ENCODE measurements at places on chromosomes 7 and 10. TPM values are rescaled to one million over a fixed set of nuclear protein-coding genes. Genes with fewer than 3 reads are reported as not detected.

GRCh38 chr7:35993676-35994606 is 159.1 kb upstream of the EEPD1 start:
- DNase-seq, result no peak

EPDR1 gene
- total RNA-seq, result 36.7 TPM

GRCh38 chr7:4809091-4809591 is 33.7 kb downstream of the AP5Z1 start:
- DNase-seq, result peak; percentile 46

GFRA1 gene
- 6.7 TPM for total RNA-seq

DNA sequence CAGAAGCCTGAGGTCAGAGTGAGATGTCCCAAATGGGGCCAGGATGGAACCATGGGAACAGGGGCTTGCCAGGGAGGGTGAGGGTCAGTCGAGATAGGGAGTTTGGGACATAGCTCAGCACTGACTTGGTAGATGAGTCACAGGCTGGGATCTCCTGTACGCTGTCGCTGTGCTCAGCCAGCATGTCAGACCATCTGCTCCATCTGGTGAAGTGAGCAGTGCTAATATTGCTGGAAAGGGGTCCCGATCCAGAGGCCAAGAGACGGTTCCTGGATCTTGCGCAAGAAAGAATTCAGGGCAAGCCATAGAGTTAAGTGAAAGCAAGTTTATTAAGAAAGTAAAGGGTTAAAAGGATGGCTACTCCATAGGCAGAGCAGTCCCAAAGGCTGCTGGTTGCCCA is 505.6 kb downstream of the GALNT17 start:
- DNase-seq, result no peak

DNA sequence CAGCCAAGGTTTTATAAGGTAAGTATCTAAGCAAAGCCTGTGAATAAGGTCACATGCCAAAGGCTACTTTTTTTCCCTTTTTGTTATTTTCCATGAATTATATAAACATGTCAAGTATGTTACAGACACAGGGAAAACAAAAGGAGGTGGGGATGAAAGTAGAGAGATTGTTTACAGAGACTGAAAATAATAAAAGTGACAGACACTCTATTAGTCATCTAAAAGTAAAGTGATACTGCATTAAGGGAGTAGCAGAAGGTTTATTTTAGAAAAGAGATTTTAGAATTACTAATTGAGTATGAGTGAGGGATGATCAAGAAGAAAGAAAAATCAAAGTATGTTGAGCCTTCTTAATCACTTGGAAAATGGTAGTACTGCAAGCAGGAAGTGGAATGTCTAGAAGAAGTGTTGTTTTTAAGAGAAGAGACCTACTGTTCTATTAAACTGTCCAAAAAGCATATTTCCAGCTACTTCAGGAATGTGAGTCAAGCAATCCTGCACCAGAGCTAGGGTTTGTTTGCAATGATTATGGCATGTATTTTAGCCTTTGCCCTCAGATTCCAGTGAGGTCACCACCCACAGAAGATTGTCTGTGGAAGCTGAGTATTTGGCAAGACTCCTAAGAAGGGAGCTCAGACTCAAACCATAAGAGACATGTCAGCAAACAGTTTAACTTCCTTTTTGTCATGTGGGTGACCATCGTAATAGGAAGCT is 177.9 kb upstream of the PLXDC2 start:
- DNase-seq, result no peak

DNA sequence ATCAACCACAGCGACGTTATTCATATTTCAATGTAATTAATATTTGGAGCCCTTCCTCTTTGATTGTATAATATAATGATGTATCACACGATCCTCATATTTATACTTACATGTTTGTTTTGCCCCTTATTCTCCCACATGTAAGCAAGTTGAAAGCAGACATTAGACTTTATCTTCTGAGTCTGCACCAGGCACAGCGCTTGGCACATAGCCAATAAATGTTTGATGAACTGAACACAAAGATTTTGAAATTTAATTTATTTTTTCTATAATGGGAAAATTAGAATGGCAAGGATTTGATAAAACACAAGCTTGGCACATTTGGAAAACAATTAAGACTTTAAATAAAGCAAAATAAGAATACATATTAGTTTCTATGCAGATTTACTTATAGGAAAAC is 31.6 kb downstream of the ZFAND4 start:
- no peak for DNase-seq

DNA sequence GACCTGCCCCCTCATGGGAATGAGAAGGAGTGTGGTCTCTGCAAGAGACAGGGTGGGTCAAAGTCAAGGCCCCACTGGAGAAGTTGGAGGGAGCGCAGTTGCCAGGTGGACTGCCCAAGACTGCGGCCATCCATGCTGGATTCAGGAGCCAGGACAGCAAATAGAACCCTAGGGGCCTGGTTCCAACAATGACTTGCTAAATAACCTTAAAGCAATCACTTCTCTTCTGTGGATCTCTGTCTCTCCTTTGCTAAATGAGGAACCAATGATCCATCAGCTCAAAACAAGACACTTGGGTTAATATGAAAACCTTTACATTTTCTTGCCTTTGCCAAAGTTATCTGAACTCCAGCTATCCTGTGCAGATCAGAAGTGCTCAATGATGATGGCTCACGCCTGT is 12.6 kb upstream of the YWHAG start:
- peak; percentile 4 for DNase-seq

VSIR gene
- 127 TPM for total RNA-seq

DNA sequence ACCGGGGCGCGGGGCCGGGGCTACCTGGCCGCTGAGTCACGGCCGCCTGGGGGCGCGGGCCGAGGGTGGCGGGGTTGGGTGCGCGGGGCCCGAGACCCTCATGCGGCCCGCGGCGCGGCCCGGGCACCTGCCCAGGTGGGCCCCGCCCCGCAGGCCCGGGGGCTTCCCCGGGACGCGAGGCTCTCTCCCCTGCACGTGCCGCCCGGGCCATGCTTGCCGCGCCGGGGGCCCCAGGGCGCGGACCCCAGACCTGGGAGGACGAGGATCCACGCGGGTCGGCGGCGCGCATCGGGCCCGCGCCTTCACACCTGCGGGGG is 402 bp downstream of the MAFK start:
- no peak for DNase-seq

- DNase-seq, result no peak
Measured at GRCh38 chr7:114889646-114890285, 32.1 kb upstream of the MDFIC start.

DNA sequence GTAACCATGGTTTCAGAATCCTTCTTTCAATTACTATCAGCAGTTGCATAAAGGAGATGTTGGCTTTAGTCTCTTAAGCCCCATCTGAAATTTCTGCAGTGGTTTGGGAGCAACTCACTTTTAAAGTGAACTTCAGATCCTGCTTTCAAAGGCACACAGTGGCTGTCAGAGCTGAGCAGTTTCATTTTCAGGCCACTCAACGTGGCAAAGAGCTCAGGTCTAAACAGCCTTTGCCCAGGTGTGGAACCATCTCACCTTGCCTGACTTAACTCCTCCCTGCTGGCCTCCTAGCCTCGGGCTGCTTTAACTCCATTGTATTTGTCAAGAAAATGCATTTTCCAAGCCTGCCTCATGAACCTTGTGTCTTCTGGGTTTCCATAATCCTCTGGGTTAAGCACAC is 197.5 kb upstream of the KMT2E start:
- DNase-seq, result no peak

DNA sequence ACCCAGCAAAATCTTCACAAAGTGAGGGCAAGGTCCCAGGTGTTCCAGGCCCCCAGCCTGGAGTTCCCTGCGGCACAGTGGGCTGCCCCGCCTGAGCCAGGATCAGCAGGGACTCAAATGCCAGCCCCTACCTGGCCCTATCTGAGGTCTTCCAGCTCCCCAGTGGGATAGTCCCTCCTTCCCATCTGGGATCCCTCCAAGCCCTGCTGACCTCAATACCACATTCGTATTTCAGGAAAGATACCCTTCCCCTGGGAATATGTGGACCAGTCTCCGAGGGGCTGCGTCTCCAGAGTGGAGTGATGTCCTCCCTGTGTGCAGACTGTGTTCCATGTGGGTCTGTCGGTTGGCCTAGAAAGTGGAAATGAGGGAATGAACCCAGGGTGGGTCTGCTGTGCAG is 40.9 kb downstream of the ELFN1 start:
- DNase-seq, result no peak

GRCh38 chr7:141144921-141145629 is 71.2 kb downstream of the TMEM178B start:
- no peak for DNase-seq

BICC1 gene
- 4.9 TPM for total RNA-seq

DNA sequence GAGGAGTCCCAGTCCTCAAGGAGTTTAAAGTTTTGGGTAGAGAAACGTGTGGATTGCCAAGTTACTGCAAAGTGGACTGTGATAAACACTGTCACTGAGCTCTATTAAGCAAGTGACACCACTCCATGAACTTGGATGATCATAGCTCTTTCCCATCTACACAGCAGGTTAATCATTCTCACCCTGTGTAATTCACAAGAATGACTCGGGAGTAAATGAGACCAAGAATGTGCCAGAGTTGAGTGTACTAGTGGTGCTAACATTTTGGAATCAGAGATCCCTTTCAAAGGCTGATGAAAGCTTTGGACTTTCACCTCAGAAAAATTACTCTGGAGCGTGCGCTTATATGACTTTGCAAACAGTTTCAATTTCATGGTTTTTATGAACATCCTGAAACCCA is 80.8 kb downstream of the RBM20 start:
- DNase-seq, result no peak

DNA sequence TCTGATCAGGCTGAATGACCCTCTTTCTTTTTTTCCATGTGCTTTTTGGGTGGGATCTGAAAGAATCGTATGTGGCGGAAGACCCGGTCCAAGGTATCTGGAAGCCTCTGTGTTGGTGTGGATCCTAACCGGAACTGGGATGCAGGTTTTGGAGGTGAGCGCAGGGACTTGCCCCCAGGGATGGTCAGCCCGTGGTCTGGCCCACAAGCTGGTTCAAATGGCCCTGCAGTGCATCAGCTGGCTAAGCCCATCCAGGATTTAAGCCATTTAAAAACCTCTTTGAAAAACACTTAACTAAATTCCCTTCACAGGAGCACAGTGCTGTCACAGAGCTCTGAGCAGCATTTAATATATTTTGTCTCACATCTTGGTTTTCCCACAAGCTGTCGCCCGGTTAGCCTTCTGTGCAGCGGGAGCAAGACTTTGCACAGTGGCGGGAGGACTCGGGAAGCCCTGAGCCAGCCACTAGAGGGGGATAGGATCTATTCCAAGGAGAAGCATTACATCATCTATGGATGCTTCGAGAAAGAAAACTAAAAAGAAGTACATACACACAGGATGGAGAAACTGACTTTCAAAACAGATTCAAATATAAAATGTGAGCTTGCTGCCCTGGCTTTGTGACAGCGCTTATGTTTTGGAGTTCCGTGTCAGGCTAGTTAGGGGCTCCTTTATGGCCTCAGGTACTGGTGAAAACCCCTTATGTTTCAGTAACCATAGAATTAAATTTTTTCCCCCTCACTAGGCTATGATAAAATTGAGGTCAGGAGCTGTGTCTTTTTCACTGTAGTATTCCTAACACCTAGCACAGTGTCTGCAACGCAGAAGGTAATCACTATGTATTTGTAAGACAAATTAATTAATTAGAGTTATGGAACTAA is 11.3 kb downstream of the CPA2 start:
- DNase-seq, result peak; percentile 37

PLEKHA8 gene
- 3.4 TPM for total RNA-seq

GRCh38 chr10:52451817-52452216 is 137.7 kb downstream of the DKK1 start:
- no peak for DNase-seq

- DNase-seq, result peak; percentile 47
Measured at GRCh38 chr10:73850863-73851461, 23.4 kb downstream of the CAMK2G start.

- DNase-seq, result no peak
Measured at GRCh38 chr10:99659868-99660366, 608 bp downstream of the ENTPD7 start.

- no peak for DNase-seq
Measured at GRCh38 chr10:95525033-95525418, 36.1 kb downstream of the SORBS1 start.

DNA sequence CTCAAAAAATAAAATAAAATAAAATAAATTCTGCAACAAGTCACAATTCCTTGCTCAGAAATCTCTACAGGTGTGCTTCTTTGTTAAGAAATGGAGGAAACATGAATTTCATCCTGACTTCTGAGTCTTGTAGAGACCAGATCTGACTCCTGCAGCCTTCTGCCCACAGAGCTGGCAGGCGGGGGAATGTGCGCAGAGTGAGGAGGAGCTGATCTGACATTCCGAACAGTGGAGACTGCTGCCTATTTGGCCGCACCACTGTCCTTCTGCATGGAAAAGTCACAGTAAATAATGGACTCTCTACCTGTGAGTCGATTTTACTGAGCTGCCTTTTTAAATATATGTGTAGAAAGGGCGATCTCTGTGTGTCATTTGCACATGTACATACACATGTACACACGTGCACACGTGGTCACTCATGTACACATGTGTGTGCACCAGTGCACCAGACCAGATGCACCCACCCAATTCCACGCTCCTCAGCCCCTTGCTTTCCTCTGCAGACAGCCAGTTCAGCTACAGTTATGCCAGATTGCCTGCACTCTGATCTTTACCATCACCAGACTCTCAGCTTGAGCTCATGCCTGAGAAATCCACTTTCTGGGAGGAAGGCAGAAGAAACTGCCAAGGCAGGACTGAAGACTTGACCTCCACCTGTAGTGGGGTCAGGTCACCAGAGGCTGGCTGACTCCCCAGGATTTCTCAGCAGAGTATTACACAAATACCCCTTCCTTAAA is 54.9 kb downstream of the IKZF1 start:
- DNase-seq, result no peak

- no peak for DNase-seq
Measured at GRCh38 chr7:44727158-44727936, 21.3 kb upstream of the ZMIZ2 start.

DNA sequence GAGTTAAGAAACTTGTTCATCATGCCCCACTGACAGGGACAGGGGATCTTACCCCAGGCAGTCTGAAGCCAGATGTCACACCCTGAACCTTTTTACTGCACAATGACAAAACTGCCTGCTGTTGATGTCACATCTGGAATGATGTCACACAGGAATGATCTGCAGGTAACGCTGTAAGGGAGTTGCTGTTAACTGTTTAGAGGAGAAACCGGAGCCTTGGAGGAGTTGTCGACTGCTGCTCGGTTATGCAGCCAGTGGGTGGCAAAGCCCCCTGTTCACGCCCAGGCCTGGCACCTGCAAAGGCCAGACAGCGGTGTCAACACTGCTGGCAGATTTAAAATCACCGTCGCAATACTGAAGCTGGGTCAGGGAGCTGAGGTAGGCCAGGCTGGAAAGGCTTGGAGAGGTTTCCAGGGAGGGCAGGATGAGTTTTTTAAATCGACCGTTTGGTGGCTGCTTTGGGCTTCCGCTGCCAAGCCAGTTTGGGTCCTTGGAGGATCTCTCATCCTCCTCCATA is 10.0 kb upstream of the SLIT1 start:
- no peak for DNase-seq

DNA sequence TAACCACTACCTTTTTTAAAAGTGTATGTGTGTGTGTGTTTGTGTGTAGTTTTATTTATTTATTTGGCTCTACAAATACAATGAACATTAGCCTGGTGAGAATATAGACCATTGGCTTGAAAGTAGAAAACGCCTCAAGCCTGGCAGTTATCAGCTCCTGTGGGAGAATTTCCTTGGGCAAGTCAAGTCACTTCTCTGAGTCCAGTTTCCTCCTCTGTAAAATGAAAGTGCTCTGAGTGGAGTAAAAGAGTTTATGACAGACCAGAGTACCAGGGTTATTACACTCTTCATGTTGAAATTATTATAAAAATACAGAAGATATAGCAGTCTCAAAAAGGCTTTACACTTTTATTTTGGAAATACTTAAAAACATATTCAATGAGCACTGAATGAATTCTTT is 10.1 kb upstream of the RHOBTB1 start:
- DNase-seq, result no peak

GHITM gene
- total RNA-seq, result 425 TPM

GRCh38 chr7:12796397-12797127 is 109.1 kb downstream of the ARL4A start:
- no peak for DNase-seq

Measured in left ventricle myocardium superior (tissue), 1 donor.